ENCODE measurements at places on chromosomes 1 and 21.
A peak's percentile ranks its signal among the peaks of the same experiment; 100 is the strongest.

GRCh38 chr1:234851450-234852438 is 241.8 kb upstream of the IRF2BP2 start:
- DNase-seq, result peak; percentile 33

DNA sequence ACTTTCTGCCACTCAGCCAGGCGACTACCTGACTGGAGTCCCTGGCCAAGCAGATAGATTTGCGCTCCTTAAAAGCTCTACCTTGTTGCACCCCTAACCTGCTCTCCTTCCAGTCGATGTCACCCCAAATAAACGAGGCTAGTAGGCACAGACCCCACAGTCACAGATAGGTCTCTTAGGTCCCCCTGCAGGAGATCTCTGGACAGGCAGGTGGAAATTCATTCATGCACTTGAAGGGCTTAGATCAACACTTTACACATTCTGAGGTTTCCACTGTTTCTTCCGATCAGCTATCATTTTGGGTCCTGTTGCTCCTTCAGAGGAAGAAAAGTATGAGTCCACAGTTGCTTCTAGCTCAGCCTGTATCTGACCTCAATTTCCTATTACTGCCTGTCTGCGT is 272.6 kb upstream of the FMN2 start:
- no peak for DNase-seq

GRCh38 chr1:52041551-52042185 is 8.1 kb upstream of the KTI12 start:
- no peak for DNase-seq

- DNase-seq, result peak; percentile 58
Observed at GRCh38 chr1:20725189-20726117, 7.0 kb downstream of the SH2D5 start.

DNA sequence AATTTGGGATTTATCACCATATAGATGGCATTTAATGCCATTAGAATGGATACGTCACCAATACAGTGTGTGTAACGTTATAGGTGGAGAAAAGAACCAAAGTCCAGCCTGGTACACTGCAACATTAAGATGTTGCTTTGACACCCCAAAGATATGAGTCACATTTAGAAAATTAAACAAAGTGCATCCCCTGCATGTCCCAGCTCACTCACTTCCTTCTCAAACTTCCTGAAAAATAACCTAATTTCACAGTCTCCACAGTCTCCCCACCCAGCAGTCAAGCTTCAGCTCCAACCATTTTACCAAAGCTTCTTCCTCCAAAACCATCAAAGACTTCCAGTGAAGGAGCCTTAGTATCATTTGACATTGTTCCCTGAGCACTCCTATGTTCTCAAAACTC is 111.9 kb downstream of the OMA1 start:
- no peak for DNase-seq

GRCh38 chr1:82177192-82177591 is 376.5 kb downstream of the ADGRL2 start:
- DNase-seq, result no peak

GRCh38 chr1:209370241-209370995 is 213.1 kb upstream of the CAMK1G start:
- no peak for DNase-seq

DNA sequence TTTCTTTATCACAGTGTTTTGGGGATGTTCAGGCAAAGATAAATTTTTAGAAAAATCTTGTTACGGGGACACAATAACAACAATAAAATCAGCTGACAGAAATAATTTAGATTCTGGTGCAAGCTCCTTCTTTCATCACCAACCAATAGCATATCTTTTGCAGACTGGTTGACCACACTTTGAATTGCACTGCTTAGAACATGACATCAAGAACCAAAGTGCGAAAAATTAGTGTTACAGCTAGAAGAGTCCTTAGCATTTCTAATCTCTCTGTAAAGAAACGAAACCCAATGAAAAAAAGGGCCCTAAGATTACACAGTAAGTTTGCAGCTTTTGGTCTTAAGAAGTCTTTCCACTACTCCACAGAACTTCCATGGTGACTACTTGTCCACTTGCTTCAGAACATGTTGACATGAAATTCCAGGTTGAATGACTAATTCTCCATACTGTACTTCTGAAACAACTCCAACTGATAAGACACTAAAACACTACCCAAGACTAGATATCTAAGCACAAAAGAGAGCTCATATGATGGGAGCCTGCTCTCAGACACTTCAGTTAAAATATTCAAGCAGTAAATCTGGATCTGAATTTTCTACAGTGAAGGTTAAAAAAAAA is 31.3 kb downstream of the XKR8 start:
- DNase-seq, result peak; percentile 31

DNA sequence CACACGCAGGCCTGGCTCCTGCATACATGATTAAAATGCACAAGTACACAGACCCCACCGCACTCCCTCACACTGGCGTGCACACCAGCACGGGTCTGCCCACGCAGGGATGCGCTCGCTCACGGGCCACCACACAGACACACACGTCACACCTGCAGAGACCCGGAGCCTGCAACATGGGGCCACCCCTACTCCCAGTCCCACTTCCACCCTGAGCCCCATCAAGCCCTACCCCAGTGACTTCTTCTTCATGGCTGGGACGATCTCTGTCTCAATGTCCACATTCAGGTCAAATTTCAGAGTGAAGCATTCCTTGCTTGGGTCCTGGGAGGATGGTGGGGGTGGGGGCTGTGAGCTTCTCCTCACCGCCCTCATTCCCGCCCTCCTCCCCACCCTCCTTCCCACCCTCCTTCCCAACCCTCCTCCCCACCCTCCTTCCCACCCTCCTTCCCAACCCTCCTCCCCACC is 8.9 kb upstream of the TNFRSF25 start:
- DNase-seq, result no peak

- no peak for DNase-seq
Observed at GRCh38 chr21:27021046-27021445, 54.2 kb upstream of the ADAMTS5 start.

DNA sequence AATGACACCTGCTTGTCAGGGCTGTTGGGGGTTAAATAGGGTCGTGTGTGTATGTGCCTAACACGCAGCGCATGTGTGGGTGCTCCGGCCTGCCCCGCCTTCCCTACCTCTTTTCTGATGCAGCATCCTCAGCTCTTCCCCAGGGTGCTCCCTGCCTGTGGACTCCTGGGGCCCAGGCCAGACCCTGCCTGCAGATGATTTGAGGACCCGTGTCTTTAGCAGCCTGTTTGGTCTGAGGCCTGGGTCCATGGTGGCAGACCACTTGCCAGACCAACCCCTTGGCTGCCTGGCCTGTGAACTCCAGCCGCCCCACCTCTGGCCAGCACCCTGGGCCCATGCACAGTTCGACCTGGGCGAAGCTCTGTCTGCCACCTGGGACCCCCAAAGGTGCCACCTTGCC is 57.0 kb upstream of the SIM2 start:
- no peak for DNase-seq

DNA sequence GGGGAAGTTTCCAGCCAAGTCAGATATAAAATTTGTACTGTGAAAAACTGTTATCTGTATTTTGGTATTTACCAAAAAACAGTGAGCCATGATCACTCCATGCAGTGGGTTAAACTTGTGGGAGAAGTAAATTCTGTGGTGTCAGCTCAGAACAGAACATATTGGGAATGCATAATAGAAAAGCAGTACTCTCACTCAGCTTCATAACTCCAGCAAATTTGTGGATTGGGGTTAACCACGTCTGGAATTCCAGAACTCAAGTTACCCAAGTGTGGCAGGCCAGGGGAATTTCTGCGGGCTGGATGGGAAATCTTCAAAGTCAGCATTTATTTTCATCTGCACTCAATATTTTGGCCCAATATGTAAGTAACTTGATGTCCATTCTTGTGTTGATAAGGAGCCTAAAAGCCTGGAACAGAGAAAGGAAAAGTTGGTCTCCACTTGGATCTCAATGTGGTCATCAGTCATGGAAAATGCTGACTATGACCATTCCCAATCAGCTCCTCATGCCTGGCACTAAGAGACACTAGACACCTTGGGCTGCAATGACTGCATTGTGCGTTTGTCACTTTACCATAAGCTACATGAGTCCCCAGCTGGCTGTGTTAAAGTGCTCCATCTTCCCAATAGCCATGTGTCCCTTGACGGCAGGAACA is 39.1 kb upstream of the ENAH start:
- DNase-seq, result peak; percentile 77

DNA sequence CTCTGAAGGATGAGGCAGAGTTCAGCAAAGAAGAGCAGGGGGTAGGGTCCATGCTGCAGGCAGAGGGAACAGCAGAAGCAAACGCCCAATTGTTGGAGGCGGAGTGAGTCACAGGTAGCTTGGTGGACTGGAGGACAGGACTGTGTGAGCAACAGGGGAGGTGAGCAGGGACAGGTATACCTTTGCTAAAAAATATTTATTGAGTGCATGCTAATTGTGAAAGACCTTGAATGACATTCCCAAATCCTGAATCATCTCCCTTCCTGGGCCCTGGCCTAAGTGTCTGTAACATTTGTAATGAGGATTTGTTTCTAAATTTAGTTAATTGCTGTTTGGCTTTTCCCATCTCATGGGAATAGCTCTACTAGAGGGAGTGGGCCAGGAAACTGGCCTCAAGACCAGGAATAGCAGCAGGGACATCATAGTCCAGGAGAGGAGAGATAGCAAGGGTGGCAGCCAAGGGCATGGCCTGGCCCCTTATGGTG is 123.7 kb downstream of the FOXD2 start:
- DNase-seq, result no peak

DNA sequence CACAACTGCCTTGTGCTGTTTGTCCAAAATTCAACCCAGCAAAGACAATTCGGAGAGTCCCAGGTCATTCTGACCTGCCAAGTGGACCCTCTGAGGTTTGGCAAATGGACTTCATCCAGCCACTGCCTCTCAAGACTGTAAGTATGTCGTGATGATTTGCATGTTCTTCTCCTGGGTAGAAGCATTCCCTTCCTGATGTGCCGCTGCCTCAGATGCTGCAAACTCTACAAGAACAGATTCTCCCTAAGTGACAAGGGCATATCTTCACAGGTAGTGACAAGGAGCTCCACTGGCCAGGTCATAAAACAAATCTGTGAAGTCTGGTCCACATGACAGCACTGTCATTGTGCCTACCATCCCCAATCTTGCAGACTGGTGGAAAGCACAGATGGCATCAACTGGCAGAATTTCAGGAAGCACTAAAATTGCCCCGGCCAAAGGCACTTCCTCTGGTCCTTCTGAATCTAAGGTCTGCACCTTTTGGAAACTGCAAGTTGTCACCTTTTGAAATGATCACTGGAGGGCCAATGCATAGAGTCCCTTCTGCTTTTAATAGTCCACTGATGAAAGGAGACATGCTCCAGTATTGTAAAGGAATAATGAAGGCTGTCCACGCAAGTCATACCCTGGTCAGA is 27.4 kb downstream of the POFUT2 start:
- no peak for DNase-seq

DNA sequence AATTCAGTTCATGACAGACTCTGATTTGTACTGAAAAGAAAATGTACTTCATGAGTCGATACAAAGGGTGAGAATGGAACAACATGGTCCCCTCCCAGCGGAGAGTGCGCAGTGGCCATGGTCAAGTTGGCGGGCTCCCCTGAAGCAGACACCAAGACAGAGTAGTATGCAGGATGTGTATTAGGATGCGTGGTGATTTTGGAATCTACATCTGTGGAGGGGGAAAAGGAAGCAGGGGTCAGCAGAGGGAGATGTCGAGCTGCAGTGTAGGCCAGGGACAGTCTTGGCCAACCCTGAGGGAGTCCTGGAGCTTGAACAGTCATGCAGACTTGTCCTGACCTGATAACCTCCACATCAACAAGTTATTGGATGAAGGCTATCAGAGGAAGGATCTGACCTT is 481.0 kb downstream of the OMA1 start:
- DNase-seq, result no peak

DNA sequence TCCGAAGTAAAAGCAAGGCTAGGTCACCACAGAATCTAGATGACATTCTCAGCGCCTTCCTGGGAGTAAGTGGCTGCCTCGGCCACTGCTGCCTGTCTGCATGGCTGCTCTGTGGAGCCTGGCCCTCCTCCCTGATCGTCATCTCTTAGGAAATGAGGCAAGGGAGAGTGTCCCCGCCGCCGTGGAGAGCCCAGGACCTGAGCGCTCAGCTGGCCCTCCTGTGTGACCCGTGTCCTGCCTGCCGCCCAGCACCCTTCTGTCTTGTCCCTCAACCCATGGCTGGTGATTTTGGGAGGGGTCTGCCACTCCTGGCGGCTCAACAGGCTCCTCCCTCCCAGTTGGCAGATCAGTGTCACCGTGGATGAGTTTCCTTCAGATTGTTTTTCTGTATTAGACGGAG is 156.4 kb upstream of the COL6A1 start:
- DNase-seq, result no peak

DNA sequence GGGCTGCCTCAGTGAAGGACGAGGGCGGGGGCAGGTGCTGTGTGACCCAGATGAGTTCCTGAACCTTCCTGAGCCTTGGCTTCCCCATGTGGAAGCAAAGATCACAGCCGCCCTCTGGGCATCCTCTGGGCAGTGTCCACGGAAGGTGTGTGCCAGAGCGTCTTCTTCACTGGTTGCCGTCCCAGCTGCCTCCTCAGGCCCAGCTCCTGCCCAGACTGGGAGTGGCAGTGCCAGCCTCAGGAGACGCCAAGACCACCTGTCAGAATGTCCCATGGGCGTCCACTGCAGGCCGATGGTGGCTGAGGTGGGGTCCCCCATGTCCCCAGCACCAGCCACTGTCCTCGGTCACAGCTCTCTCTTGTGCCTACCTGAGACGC is 10.2 kb downstream of the ARHGEF16 start:
- no peak for DNase-seq

GRCh38 chr1:236990052-236990445 is 14.2 kb downstream of the MT1HL1 start:
- no peak for DNase-seq

DNA sequence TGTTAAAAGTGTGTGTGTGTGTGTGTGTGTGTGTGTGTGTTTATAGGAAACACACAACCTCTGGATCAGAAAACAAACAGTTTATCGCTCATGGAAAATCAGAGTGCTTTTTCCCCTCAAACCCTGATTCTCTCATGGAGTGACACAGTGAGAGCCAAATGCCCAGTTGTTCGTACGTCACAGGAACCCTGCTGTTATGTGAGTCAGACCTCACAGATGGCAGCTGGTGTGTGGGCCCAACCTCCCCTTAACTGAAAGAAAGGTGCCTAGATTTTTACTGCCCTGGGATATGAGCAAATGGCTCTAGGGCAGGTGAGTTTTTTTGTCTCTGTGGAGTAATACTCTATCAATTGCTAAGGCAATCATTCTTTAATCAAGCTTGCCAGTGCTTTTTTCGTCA is 1788.1 kb downstream of the BRINP3 start:
- DNase-seq, result peak; percentile 24

DNA sequence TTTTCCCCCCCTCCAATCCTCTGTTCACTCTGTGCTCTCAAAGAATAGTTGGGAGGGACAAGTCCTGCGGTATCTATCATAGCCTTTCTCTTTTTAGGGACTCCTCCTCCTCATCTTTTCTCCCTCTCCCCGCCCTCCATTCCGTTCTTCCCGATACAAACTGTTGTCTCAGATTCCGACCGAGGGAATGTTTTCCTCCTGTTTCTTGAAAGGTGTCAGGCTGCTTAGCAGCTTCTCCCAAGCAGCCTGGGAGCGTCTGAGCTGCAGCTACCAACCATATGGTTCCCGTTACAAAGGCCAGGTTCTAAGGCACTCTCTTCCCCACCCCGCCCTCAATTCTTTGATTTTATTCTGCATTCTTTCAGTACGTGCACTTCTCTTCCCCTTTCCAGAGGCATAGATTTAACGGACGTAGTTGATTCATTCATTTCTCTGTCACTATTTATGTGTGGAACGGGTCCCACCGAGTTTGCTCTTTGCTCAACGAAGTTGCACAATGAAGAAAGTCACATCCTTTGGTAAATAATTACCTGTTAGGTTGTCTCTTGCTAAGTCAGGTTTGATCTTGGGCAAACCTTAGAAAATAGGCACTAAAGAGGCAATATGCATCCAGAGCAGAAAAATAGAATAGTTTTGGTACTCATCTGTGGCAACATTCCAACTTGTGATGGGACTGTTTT is 2.8 kb downstream of the ADGRL2 start:
- DNase-seq, result peak; percentile 1
